ENCODE measurements at places on chromosomes 6 and 20.

DNA sequence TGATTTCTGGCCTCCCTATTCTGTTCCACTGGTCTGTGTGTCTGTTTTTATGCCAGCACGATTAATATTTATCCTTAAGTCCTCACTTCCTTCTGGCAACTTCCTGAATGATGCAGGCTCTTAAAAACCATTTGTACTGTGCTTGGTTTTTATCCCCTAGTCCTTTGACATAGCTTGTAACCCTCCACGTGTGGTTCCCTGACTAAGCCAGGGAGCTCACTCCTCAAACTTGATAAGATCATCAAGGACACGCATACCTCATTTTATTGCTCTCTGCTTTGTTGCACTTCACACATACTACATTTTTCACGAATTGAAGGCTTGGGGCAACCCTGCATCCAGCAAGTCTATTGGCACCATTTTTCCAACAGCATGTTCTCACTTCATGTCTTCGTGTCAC lies 166.4 kb upstream of the UST start:
- no peak for DNase-seq

DNA sequence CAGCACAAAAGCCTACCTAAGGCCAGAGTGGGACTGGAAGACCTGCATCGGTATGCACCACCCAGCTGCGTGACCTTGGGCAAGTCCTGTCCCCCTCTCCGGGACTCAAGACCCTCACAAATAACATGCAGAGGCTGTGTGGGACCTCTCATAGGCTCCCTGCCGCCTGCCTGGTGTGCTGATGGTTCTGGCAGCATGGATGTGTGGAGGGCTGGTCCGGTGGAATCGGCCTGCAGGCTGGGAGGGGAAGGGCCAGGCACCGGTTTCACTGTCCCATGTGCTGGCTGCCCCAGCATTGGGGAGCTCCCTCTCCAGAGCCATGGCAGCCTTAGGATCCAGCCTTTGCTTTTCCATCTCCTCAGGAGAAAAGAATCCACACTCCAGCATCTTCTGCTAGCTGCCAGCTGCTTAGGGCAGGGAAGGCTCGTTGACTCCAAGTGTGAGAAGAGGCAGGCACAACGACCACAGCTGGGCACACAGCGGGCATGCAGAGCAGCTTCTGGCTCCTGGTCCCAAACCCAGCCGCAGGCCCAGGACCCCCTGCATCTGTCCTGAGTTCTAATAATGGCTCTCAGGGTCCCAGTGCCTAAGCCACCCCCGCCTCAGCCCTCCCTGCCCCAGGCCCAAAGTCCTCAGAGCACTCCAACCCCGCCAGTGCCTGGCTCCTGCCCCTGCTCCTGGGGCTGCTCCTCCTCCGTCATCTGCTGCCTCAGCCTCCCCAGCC lies 32.5 kb downstream of the TFEB start:
- DNase-seq: no peak

DNA sequence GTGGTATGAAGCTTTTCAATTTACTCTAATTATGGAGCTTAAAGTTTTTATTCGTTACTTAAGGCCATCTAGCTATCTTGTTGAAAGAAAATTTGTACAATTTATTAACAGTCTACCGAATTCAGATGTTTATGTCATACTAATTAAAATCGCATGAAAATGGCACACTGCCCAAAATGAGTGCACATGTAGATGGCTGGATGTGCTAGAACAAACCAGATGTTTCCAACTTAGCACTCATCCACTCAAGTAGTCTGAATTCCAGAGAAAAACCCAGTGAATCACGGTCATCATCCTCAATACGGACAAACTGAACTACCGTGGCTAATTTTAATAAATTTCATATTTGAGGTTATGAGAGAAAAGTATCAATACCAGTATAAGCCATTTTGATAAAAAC lies 70.4 kb downstream of the COL12A1 start:
- no peak for DNase-seq

- no peak for DNase-seq
Observed at GRCh38 chr6:74170118-74170517, 474.1 kb downstream of the CD109 start.

DNA sequence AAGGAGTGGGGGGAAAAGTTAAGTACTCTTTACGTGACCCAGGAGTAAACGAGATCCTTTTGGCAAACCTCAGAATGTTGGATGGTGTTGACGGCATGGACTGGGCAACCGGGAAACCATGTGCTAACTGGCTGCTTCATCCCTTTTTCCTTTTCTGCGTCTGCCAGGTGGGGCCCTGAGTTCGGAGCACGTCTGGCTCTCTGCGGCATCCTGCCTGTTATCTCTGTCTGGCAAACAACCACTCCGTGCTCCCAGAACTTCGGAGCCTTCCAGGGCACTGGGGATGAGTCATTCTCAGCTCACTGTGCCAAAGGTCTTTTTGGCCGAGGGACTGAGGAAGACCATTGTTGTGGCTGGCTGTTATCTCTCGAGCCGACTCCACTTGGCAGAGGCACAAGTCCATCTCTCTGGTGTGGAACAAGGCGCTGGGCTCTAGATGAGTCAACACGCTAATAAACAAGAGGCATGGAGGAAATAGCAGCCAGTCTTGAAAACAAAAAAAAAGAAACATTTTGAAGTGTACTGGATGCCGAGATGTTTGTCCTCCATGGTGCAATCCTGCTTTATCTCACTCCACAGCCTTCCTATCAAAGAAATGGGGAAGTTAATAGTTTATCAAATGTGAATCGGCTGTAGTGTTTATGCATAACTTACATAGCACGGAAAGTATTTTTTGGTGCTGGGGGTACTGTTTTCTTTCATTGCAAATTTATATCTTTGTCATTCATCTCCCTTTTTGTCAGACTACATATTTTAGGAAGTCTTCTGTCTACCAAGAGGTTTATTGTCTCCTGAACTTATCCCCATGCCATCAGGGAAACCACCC lies 64.6 kb upstream of the TXNDC5 start:
- DNase-seq: no peak

DNA sequence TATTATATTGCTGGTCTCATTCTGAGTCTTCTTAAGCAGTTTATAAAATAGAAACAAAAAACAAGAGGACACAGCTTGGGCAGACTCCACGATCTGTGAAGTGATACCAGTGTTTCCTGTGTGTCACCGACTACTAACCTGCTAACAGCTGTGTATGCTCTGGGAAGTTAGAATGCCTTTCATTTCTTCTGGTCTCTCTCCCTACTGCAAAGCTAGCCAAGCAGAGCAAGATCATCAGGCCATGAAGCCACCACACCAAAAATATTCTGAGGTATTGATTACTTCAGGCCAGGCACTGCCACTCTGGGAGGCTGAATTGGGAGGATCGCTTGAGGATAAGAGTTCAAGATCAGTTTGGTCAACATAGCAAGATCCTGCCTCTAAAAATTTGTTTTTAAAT lies 46.9 kb upstream of the SMIM29 start:
- DNase-seq: no peak

GRCh38 chr6:49923826-49924225 lies 40.1 kb downstream of the DEFB114 start:
- DNase-seq: no peak

DNA sequence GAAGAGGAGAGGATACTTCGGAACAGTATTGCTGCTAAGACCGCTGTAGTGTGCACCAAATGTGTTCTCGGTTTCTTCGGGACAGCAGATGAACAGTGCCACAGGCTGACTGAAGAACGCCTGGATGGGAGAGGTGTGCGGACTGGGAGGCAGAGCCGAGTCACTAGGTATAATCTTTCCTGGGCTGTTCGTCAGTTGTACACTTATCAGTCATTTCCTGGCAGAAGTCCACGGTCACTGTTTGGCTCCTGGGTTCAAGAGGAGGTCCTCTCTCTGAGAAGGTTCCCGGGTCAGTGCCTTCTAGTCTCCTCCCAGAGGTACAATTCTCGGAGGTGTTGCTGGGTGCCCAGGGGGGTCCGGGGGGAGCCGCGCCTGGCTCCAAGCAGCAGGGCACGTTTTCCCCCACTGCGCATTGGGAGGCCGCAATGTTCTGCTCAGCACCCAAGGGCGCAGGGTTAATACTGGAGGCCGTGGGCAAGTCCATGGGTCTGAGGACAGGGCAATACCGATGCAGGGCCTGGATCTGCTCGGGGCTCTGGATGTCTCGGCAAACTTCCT lies 38.1 kb downstream of the GJA10 start:
- DNase-seq: no peak

- no peak for DNase-seq
Observed at GRCh38 chr6:132235596-132236280, 165.5 kb downstream of the MOXD1 start.

GRCh38 chr20:20752712-20753111 lies 40.3 kb upstream of the RALGAPA2 start:
- no peak for DNase-seq

DNA sequence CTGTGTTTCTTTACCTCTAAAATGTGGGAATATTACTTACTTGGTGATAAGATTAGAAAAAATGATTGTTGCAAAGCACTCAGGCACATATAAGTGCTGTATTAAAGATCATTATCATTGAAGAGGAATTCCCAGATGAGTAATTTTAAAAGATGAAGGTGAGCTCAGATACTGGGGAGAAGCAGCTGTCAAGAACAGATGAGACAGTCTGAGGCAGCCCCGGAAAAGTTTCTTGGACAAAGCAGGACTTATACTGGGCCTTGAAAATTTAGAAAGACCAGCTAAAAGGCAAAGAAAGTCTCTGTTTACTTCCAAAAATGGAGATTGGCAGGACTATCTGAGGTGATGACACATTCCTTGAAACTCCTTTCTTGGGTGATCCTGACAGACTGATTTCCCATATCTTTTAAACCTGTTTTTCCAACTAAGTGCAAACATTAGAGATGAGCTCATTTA lies 93.8 kb upstream of the MARCKS start:
- DNase-seq: no peak

GRCh38 chr6:43090559-43090956 lies 14.4 kb downstream of the PTK7 start:
- no peak for DNase-seq

- DNase-seq: no peak
Observed at GRCh38 chr20:50930976-50931305, 296 bp downstream of the ADNP start.

- DNase-seq: no peak
Observed at GRCh38 chr6:2872423-2873358, 30.4 kb downstream of the SERPINB9 start.

DNA sequence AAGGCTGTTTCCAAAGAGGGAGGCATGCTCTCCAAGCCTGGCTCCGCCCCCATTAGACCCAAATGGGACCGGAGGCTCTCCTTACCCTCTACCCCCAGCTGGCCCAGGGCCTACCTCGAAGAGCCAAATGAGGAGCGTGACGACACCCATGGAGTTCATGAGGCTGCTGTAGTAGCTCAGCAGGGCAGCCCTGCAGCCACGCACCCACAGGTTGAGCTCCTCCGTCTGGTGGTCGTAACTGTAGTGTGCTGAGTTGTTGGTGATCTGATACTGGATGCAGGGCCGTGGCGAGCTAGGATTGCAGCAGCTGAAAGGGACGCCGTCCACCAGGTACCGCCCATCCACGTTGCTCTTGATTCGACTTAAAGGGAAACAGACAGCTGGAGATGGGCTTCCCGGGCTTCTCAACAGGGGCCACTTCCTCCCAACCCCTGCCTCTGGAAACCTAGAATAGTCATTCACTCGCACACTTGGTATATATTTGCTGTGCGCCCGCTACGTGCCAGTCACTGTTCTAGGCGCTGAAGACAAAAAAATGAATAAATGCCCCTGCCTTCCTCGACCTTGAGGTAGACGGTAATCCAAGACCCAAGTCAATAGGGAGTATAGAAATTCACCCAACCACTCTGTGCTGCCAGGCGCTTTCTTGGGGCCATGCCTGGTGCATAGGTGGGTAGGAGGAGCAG lies 18.0 kb downstream of the PRPH2 start:
- DNase-seq: no peak

DNA sequence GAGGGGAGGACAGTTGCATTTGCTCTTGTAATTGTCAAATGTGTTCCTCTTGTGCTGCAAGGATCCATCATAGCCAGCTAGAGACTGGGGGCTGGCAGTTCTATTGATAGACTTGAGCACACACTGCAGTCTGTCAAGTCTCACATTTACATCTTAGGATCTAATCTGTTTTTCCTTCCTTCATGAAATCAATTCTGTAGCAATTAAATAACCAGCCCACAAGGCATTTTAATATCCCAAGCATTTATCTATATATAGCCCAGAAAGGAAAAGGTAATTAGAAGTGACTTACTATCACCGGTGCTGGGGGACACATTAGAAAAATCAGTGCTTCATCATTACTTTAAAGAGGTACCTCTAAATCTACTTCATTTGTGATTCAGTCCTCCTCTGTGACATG lies 143.0 kb upstream of the STXBP5 start:
- no peak for DNase-seq

- no peak for DNase-seq
Observed at GRCh38 chr6:111388681-111389080, 94.3 kb downstream of the REV3L start.

GRCh38 chr20:444862-445426 lies 17.4 kb downstream of the TBC1D20 start:
- DNase-seq: no peak

- no peak for DNase-seq
Observed at GRCh38 chr6:108752733-108753590, 95.3 kb upstream of the ARMC2 start.
